ENCODE measurements at places on chromosomes 6 and 20.

- no peak for DNase-seq
These were observed 39.8 kb downstream of the GMPR start for GRCh38 chr6:16278048-16278724.

- DNase-seq = no peak
These were observed 1.0 kb downstream of the NCOA7 start for GRCh38 chr6:125791820-125792165.

DNA sequence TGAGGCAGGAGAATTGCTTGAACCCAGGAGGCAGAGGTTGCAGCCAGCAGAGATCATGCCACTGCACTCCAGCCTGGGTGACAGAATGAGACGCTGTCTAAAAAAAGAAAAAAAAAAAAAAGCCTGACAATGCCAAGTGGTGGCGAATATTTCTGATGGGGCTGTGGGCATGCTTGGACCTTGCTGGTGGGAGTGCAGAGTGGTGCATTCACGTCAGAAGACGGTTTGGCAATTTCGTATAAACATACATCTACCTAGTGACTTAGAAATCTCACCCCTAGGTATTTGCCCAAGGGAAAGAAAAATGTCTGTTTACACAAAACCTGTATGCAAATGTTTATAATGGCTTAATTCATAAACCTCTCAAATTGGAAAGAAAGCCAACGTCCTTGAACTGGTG, 33.6 kb downstream of the CTCFL start:
- no peak for DNase-seq

GRCh38 chr6:91683240-91683639, 1096.4 kb upstream of the MAP3K7 start:
- no peak for DNase-seq

DNA sequence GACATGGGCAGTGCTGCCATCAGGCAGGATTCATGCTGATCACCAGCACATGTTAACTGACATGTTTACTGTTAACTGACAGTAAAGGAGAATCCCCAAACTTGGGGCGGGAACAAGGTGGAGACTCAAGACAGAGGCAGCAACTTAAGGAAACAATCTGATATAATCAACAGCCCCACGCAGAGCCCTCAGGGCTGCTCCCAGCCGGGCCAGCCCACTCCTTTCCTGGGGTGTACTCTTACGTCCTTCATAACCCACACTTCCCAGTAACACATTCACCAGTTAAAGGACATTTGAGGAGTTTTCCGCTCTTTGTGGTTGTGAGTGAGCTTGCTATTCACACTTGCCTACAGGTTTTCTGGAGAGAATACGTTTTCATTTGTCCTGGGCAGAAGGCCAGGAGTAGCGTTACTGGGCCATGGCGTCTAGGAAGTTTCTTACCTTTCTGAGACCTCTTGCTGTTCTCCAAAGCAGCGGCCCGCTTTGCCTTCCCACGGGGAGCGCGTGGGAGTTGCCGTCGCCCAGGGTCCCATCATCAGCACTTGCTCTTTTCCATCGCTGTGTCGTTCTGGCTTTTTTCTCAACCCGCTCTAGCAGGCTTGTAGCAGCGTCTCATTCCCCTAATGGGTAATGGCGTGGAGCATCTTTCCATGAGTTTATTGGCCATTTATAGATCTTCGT, 56.4 kb downstream of the FOXF2 start:
- no peak for DNase-seq

DNA sequence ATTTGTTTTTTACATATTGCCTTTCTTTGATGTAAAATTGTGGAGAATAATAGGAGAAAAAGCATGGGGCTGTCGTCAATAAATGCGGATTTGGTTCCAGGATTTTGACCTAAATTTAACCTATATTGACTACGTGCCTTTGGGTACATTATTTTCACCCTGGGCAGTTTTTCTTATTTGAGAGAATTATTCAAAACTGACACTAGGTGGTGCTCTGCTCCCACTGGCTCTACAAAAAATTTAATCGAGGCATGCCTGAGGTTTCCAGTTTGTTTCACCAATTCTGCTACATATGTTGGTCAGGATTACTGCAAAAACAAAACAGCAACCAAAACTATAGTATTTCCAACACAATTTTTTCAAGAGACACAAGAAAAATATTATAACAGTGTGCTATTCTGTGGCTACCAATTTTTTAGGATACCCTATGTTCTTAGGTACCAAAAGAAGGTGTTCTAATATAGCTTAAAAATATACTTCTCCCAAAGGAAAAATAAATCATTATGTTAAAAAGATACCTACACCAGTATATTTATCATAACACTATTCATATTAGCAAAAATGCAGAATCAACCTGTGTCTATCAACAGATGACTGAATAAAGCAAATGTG, 48.6 kb upstream of the FABP7 start:
- DNase-seq = no peak

GRCh38 chr6:13304580-13305260, 23.6 kb downstream of the TBC1D7 start:
- DNase-seq = no peak

Data from CD4-positive, alpha-beta T cell treated with Interleukin-6 at 100 ng/mL for 8 hours (primary cell).